ENCODE measurements at places on chromosomes 1 and 21.

- no peak for DNase-seq
Measured at GRCh38 chr1:52877554-52877953, 35.0 kb downstream of the ZYG11A start.

DNA sequence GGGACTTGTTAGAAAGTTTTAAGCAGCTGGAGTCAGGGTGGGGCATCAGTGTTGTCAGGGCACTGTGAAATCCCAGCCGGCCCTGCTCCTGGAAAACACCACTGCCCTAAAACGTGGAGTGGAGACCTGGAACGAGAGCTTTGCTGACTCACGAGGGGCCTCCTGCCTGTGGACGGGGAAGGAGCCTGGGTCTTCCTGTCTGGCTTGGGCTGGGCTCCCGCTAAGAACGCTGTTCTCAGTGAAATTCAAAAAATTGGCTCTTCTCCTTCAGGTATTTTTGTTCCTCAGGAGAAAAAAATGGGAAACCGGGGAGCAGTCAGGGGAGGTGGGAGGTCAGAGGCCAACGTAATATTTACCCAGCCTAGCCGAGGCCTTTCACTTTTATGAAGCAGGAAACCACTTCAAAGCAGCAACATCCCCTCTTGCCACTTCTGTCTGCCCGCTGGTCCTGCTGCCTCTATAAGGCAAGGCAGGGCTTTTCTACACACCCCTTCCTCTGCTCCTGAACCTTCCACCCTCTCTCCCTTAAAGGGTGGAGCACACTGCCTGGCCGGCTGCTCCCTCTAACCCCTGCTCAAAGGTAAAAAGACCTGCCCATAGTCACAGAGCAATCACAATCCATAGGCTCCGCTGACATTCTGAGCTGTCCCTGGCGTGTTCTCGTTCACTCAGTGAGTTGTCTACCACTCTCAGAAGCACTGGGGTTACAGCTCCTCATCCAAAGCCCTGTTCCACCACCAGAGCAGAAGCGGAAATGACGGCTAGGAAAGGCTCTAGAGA lies 8.0 kb downstream of the PLXNA2 start:
- DNase-seq = peak; percentile 28

DNA sequence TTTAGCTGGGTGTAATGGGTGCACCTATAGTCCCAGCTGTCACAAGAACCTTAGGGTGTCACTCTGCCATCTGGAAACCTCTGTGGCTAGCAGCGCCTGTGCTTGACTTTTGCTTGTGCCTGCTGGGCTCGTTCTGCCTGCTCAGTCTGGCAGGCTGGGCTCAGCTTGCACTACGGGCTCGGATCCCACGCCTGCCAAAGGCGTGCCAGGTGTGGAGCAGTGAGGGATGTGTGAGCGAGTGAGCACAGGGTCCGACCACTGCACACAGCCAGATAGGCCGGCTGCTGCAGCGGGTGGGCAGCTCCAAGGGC lies 2.8 kb upstream of the LSM10 start:
- no peak for DNase-seq

- DNase-seq = no peak
Measured at GRCh38 chr21:42733037-42733627, 79.7 kb downstream of the PDE9A start.

GRCh38 chr21:25867061-25867460 lies 132.3 kb downstream of the GABPA start:
- DNase-seq = no peak

Data from activated CD4-positive, alpha-beta T cell treated with anti-CD3 and anti-CD28 coated beads, Interleukin-2, amount 50 U/mL, for 16 hours (primary cell).